Left renal pelvis (tissue), 4 donors: ENCODE measurements at places on chromosomes 13 and 19. TPM values are rescaled to one million over a fixed set of nuclear protein-coding genes. Genes with fewer than 3 reads are reported as not detected.

- DNase-seq = no peak
These were observed 31.5 kb downstream of the ERCC5 start for GRCh38 chr13:102877303-102877702.

DNA sequence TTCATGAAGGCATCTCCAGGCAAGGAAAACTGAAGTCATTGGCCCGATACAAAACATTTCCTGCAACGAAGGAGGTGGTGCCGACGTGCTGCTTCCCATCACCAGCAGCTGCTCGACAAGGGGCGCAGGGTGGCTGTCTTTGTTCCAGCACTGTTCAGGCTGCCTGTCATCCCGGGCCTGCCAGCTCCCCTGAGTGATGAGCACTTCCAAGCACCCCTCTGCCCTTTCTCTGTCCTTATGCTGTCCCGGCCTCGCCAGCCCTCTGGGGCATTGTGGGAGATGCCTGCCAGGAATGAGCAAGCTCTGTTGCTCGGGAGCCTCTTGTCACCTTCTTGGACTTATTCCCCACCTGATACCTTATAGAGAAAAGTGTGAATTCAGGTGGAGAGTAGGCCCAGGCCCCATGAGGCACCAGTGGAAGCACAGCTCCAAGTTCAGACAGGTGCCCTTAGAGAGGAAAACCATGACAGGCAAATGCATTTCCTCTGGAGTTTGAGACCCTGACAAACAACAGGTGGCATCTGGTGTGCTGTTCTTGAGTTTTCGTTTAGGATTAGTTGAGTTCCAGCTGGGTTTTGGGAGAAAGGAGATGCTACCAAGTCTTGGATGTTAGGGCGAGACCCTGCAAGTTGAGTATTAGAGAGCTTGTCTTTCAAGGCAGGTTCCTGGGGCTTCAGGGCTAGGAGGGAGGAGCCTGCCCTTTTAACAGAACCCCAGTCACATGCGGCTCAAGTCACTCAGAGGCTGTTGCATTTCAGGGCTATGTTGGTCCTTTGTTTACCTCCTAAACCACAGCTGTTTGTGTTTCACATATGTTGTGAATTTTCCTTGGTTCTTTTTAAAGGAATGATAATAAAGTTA lies 21.4 kb downstream of the BBC3 start:
- no peak for DNase-seq

The ONECUT3 gene
- 0.03 TPM for polyA plus RNA-seq

GRCh38 chr13:112767506-112768471 lies 78.0 kb downstream of the ATP11A start:
- DNase-seq = no peak

The ZNF738 gene
- polyA plus RNA-seq = 48.0 TPM

- no peak for DNase-seq
These were observed 128.6 kb downstream of the TEX29 start for GRCh38 chr13:111449041-111449440.

The TMEM147 gene
- polyA plus RNA-seq = 58.7 TPM

DNA sequence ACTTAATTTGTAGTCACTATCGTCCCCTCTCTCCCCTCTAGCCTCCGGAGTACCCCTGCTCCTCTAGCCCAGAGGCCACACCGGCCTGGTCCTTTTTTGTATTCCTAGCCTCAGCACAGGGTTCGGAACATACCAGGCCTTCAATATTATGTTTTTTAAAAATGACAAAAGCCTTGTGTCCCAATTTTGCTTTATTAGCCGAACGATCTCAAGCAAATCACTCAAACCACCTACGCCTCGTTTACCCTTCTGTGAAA lies 463 bp upstream of the POMP start:
- DNase-seq = no peak

The HIF3A gene
- polyA plus RNA-seq = 25.9 TPM

The ATP4B gene
- polyA plus RNA-seq = 0.56 TPM

DNA sequence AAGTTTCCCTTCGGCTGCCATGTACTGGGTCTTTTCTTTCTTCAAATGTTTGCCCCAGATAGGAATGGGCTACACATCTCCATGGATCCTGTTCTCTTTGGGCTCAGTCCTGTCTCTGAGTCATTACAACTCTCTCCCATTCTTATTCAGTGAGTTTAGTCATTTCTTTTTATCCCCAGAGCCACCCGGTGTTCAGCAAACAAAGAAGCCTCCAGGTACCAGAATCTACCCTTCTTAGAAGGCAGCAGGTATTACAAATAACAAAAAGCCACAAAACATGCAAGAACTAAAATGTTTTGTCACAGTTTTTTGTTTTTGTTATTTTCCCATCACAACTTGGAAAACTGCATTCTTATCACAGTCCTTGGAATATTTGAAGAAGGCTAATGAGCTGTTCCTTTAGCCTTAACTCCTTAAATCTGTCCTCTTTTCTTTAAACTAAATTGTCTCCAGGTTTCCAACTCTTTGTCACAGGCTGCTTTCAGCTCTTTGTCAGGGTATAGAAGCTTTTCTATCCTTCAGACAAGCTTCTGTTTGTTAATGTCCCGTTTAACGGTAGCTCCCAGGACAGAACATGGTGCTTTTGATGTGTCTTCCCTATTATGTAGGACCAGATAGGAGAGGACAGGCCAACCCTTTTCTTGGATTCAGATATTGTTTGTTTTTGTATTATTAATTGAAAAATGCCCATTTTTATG lies 215.5 kb upstream of the HTR2A start:
- DNase-seq = no peak

The SHISA7 gene
- polyA plus RNA-seq = 0.27 TPM

The DACH1 gene
- polyA plus RNA-seq = 16.5 TPM

- DNase-seq = no peak
These were observed 449.2 kb upstream of the SLC10A2 start for GRCh38 chr13:103515410-103515809.

- no peak for DNase-seq
These were observed at the start of gene ZNF98 for GRCh38 chr19:22422211-22422610. ZNF98 (minus strand) TSS chr19:22422346; CDS start chr19:22422224, 122 bp downstream.

The SELENOV gene
- 5.1 TPM for polyA plus RNA-seq

The ENOX1 gene
- 12.3 TPM for polyA plus RNA-seq
